ENCODE measurements at places on chromosomes 1 and 21. TPM values are rescaled to one million over a fixed set of nuclear protein-coding genes. Genes with fewer than 3 reads are reported as not detected.

ADAMTSL4 gene
- polyA plus RNA-seq = 16.4 TPM

LIN28A gene
- 0.01 TPM for polyA plus RNA-seq

DNA sequence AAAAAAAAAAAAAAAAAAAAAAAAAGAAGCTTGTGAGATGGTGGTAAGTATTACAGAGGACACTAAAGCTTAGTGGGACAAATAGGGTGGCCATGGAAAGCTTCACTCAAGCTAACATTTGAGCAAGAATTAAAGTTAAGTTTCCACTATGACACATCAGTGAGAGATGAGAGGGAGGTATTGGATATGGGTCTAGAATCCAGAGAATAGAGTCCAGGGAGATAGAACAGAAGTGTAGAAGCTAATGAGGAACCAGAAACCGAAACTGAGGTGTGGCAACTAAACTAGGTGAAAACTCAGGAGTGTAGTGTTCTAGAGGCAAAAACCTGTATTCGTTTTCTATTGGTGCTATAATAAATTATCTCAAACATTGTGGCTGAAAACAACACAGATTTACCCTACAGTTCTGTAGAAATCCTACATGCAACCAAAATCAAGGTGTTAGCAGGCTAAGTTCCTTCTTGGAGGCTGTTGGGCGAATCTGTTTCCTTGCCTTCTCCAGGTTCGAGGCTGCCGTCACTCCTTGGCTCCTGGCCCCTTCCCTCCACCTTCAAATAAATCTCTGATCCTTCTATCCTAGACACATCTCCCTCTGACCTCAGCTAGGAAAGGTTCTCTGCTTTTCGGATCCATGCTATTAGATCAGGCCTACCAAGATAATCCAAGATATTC lies 36.2 kb downstream of the PTP4A2 start:
- no peak for DNase-seq

DNA sequence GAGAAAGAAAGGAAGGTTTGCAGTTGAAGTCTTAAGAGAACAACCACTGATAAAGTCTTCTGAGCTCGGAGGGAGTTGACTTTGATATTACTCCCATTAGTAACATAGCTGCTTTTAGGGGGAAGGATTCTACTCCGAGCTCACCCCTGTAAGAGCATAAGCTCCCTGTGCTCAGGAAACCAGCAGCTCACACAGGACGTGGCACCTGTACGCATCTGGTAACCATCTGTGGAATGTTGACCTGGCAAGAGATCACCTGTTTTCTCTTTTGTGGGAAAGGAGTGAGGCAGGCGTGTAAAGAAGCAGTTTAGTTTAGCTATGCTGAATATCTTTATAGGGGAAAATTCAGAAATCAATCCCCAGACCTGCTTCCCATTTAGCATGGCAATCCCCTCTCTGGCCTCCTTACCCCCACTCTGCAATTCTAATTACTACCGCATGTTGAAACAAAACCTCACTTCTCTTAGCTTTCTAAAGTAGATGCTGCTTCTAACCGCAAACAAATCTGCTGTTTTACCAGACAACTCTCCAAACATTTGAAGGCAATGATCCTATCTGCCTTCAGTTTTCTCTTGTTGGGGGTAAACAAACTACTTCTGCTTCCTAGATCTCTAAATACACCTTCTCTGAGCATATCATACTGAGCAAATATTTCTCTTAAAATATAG lies 121.8 kb upstream of the KCNK1 start:
- DNase-seq = no peak

PCBP3 gene
- polyA plus RNA-seq = not detected

DNA sequence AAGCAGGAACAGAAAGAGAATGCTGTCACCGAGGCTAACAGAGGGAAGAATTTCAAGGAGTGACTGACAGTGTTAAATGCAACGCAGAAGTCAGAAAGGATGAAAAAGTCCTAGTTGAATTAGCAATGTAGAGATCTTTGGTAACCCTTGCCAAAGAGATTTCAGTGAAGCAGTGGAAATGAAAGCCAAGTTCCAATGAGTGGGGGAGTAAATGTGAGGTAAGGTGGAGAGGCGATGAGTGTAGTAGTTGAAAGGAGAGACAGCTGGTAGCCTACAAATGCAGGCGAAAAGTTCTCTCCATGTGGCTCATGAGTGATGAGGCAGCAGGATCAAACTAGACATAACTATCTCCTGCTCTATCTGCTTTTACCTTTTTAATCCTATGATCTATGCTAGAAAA lies 74.6 kb upstream of the IPO9 start:
- no peak for DNase-seq

DNA sequence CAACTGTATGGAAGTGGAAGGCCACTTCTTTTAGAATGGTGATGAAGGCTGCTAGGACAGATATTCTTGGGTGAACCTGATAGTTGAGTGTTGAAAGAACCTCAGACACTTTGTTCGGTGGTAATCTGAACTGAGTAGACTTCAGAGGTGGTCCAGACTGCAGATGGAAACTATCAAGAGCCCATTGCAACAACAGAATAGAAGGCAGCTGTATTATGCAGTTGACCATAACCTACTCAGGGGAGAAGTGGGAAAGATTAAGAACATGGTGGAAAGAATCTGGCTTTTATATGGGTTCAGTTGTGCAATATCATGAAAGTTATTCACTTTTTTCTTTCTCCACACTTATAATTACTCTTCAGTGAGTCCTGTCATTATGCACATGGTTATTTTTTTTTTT lies 194.0 kb downstream of the KCNK2 start:
- DNase-seq = no peak

- DNase-seq = no peak
Measured at GRCh38 chr1:230824551-230824918, 43.8 kb downstream of the C1orf198 start.

Measured in HepG2 (cell line).